NCI-H2227 treated with DMSO at 0.1 percent for 48 hours (cell line): ENCODE measurements at places on chromosomes 5 and 9.

DNA sequence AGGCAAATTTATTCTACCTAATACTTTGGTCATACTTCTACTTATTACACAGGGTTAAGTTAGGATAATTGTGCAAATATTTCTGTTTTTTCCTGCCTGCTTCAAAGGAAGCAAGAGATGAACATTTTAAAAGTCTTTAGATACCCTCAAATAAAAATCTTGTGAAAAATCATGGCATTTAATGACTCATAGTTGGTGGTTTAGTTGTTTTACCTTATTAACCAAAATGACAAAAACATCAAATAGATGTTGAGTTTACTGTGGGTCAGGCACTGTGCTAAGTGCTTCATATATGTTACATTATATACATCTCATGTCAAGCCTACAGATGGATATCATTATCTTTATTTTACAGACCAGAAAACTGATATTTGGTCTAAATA lies 54.4 kb downstream of the ZNF474 start:
- no peak for DNase-seq

DNA sequence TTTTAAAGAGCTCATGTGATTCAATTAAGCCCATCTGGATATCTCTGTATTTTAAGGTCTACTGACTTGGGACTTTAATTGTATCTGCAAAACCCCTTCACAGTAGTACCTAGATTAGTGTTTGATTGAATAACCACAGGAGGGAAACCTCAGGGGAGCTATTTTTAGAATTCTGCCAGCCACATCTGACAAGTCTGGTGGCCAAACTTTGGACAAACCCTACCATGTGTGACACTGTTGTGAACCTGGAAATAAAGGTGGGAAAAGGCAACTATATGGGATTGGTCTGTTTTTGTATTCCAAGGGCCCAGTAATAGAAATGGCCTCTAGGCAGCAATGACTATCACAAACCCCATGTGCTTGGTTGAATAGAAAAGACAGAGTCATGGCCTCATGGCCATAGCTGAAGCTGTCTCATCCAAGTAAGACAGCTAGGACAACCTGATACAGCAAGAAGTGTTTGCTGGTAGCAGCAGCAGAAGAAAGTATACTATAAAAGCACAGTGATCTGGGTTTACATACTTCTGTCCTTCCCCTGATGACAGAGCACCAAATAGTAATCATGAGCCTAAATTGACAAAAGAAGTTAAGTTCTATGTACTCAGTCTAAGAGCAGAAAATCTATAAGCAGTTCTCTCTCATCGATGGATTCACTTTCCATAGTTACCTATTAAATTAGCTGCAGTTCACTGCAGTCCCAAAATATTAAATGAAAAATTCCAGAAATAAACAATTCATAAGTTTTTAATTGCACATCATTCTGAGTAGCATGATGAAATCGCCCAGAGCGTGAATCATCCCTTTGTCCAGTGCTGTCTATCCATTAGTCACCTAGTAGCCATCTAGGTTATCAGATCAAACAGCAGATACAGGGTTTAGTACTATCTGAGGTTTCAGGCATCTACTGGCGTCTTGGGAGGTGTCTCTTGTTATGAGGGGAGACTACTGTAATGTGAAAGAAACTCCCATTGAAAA lies 189.8 kb downstream of the ARHGAP26 start:
- DNase-seq: no peak

DNA sequence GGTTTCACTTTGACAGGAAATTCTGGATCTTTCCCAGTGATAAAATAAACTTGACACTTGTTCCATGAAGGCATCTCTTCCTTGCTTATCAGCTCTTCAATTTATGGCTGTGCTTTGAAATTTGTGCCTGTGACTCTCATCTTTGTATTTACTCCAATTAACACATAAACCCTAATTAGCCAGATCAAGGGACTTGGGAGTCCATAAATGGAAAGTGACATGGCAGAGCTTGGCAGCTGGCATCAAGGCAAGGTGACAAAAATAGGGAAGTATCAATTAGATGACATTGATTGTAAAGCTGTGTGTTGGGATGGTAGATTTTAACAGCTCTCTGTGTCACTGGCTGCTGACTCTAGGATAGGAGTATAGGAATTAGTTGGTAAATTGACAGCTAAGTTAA lies 133.9 kb downstream of the PBX3 start:
- DNase-seq: no peak

- DNase-seq: no peak
Observed at GRCh38 chr5:149886060-149886459, 58.5 kb downstream of the PDE6A start.

DNA sequence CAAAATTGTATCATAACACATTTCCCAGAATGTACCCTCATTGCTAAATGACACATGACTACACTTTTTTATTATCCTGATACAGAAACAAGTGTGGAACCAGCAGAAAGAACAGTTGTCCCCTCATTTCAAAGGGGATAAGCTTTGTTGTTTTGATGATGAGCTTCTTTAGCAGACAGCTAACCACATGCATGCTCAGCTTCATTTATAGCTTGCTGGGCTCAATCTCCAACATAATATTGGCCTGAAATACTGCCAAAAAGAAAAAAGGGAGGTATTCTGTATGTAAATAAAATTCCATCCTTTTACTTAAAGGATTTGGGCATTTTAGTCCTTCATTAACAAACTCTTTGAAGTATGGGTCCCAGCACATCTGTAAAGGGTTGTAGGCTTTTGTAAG lies 120.4 kb downstream of the SPATA31D1 start:
- no peak for DNase-seq

- no peak for DNase-seq
Observed at GRCh38 chr9:107704774-107705173, 215.2 kb upstream of the KLF4 start.

GRCh38 chr9:117335837-117336433 lies 78.9 kb downstream of the ASTN2 start:
- no peak for DNase-seq
